ENCODE measurements at places on chromosomes 6 and 20. TPM values are rescaled to one million over a fixed set of nuclear protein-coding genes. Genes with fewer than 3 reads are reported as not detected.

Gene PACRG
- polyA plus RNA-seq = 0.20 TPM

Gene IL17F
- not detected for polyA plus RNA-seq

Gene SAPCD1
- 1.2 TPM for polyA plus RNA-seq

Gene KCNB1
- polyA plus RNA-seq = 0.12 TPM

Gene OR12D1
- not detected for polyA plus RNA-seq

Gene OPN5
- not detected for polyA plus RNA-seq

Gene MAS1
- polyA plus RNA-seq = not detected

Gene C6orf52
- 0.28 TPM for polyA plus RNA-seq

Gene HFE
- polyA plus RNA-seq = 23.5 TPM

Gene RHAG
- polyA plus RNA-seq = not detected

Gene KCNQ5
- polyA plus RNA-seq = 1.6 TPM

Gene EPB41L1
- polyA plus RNA-seq = 12.4 TPM

Gene AIF1
- polyA plus RNA-seq = not detected

Gene NPEPL1
- 8.2 TPM for polyA plus RNA-seq

Gene SLC22A3
- polyA plus RNA-seq = not detected

Gene SNAP91
- polyA plus RNA-seq = not detected

Gene BMP5
- not detected for polyA plus RNA-seq

Gene RBBP8NL
- not detected for polyA plus RNA-seq

Gene MYB
- 0.11 TPM for polyA plus RNA-seq

Gene ARMH2
- not detected for polyA plus RNA-seq

Gene TFAP2D
- not detected for polyA plus RNA-seq

Gene ASIP
- not detected for polyA plus RNA-seq

Gene CLPSL2
- polyA plus RNA-seq = not detected

Gene SSTR4
- polyA plus RNA-seq = not detected

Gene NDRG3
- 27.0 TPM for polyA plus RNA-seq

Gene TMEM151B
- polyA plus RNA-seq = not detected

Gene PAK5
- polyA plus RNA-seq = not detected

Gene APCDD1L
- 1.7 TPM for polyA plus RNA-seq

Gene KIF13A
- 47.9 TPM for polyA plus RNA-seq

Gene C2
- 0.74 TPM for polyA plus RNA-seq

Gene ACTL10
- polyA plus RNA-seq = 0.44 TPM

Gene HTR1E
- not detected for polyA plus RNA-seq

Gene VNN1
- polyA plus RNA-seq = not detected

Gene COX4I2
- not detected for polyA plus RNA-seq

Gene SLC52A3
- polyA plus RNA-seq = not detected

Gene MMUT
- polyA plus RNA-seq = 10.2 TPM

Gene SYCP2L
- polyA plus RNA-seq = not detected
